ENCODE measurements at places on chromosomes 4 and X.

DNA sequence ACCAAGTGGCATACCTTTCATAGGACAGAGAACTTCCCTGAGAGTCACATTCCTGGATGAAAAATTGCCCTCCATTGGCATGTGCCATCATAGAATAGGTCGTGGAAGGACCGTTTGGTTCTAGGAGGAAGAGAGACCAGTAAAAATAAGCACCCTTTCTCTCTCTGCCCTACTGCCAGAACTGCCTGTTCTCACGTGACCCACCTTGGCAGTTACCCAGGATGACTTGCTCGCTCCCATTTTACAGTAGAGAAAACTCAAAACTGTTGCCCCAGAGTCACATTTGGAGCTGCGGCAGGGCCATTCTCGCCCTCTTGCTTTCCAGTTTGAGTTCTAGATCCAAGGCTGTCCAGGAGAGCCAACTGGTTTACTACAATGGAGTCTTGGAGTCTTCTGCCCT lies 1.1 kb upstream of the NLGN3 start:
- no peak for DNase-seq

DNA sequence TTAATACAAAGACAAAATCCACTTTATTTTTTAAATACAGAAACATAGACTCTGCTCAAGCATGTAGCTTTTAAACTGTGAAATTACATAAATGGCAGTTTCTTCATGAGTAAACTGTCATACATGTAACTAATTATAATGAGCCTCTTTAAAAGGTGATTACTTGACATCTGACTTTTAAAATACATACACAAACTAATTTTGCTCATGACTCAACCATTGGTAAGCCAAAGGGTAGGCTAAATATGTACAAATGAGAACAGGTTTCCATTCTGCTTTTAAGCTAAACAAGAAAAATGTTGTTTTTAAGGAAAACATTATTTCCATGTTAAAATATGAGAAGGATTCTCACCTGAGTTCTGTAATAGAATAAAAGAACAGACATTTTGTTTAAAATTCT lies 27.9 kb downstream of the CAMK2D start:
- DNase-seq: no peak

GRCh38 chr4:58658701-58659100 lies 1548.5 kb upstream of the IGFBP7 start:
- DNase-seq: no peak

DNA sequence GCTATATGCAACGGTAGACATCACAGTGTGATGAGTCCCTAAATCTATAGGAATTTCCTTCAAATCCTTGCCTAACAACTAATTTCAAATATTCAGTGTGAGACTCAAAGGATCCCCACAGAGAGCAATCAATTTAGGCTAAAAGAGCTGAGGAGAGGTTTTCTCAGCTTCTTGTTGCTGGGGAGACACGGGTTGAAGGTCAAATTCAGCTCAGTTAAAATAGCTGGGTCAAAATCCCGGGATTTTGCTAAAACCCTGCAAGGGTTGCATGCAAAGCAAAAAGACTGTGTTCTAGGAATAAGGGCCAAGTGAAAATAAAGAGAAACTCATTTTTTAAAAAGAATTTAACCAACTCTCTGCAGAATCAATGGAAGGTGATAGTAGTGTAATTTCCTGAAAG lies 1073.4 kb downstream of the NLGN4X start:
- no peak for DNase-seq

- no peak for DNase-seq
These were observed 145.6 kb upstream of the SCML1 start for GRCh38 chrX:17591741-17592110.

DNA sequence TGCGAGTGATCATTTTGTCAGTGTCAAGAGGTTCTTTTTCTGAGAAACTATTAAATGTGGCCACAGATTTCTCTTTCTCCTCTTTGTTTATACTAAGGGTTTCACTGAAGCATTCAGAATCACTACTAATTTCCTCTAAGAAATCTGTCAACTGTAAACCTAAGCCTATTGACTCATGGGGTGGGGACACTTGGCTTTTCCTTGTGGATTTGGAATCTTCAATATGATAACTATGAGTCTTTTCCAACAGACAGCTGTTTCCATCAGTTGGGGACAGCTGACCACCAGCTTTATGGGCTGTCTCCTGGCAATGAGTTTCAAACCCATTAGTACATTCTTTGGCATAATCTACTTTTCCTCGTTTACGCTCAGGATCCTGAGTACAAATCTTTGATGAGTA lies 13.8 kb downstream of the PGRMC1 start:
- DNase-seq: no peak

DNA sequence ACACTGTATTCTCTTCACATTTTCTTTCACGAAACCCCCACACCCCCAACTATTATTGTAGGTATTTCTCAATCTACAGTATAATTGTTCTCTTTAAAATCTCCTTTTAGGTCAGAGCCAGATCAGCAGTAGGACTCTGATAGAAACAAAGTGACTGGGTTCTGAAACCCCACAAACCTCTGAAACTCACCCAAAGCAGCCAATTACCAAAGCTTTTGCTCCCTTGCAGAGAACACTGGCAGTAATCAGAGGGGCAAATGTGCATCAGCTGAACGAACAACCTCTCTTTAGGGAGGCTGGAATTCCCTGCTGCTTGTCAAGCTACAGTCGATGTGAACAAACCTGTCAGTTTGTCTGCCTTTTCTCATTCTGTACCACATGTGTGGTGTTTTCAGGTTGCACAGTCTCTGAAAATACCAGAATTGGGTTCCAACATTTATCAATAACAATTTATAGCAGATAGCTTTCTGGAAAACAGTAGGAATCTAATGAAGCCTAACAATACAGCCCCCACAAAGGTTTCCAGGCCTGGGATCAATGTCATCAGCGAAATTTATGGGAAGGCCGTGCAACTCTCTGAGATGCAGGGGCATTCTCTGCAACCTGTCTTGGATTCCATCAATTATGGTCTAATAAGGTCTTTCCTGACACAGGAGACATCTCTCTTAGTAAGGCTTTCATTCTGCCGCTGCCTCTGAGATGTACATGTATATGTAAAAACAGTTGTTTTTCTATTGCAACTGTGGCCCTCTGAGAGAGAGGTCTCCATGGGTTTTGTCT lies 395.9 kb downstream of the GPAT3 start:
- no peak for DNase-seq

DNA sequence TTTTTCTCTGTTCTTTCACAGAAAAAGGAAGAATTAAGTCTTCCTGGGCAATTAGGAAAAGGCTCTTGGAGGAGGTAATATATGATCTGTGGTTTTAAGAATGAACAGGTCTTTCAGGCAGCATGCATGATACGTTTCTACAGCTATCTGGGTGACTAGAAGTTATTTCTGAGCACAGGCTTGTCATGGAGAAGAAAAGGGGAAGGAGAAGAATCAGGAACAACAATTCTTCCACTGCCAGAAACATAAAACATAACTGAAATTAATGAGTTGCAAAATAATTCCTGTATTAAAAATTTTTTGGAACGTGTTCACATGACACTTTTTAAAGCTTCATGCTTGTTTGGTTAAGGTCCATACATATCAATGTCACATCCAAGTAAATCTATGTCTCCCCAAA lies 17.7 kb upstream of the STIM2 start:
- DNase-seq: no peak

DNA sequence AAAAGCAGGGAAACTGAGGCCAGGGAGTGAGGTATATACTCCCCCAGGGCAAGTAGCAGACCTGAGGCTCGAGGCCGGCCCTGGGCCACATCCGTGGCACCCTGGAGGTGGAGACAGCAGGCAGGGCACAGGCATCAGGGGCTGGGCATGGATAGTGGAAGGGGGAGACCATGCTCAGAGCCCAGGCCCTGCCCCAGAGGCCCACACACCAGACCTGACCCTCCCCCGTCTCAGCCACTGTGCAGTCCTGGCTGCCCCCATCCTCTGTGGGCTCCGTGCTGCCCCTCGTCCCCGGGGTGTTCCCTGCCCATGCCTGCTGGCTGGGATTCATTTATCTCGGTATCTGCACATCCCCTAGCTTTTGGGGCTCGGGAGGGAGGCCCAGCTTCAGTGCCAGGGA lies 103.1 kb upstream of the NKX1-1 start:
- DNase-seq: no peak

DNA sequence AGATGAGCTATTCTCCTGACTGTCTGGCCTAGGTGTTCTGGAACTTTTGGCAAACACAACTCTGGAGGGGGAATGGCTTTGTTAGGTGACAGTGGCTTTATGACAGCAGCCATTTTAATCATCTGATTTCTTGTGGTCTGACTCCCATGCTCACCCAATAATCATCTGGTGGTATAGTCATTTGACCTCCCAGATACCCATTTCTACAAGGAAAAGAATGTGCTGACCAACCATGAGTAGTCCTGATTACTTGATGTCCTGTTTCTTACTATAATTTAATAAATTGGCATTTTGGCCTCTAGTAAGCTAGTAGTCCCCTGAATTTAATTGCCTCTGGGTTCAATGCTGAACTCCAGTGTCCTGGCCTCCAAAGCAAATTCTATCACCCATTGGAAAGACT lies 109.9 kb upstream of the DUSP21 start:
- no peak for DNase-seq

DNA sequence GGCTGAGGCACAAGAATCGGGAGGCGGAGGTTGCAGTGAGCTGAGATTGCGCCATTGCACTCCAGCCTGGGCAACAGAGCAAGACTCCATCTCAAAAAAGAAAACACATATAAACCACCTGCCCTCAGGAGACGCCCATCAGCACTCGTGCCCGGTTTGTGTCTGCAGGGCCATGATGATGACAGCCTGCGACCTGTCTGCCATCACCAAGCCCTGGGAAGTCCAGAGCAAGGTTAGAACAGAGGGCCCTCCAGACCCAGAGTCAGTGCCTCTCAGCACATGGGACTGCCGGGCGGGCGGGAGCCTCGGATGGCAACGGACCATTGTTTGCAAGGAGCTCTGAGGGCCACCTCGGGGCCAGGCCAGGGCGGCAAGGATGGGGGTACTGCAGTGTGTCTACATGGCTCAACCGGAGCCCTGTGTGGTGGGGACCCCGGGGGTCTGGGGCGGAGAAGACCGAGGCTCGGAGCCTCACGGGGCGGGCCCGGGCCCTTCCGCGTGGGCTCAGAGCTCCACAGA lies 9.3 kb downstream of the ATP5ME start:
- no peak for DNase-seq

DNA sequence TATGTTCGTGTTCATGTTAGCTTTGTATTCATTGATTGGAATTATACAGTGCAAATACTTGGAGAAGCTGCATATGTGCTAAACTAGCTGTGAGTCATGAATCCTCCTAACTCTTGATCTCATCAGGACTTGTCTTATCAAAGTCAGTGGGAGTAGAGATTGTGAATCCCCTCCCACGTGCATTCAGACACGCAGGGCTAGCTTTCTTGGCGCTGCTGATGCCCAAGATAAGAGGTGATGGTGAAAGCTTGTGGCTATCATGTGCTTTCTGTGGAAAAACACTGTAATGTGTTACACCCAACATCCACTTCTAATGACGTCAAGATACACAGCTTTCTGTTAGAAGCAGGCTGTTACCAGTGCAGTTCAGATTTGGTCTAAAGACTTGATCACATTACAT lies 348.7 kb upstream of the HAND2 start:
- no peak for DNase-seq

DNA sequence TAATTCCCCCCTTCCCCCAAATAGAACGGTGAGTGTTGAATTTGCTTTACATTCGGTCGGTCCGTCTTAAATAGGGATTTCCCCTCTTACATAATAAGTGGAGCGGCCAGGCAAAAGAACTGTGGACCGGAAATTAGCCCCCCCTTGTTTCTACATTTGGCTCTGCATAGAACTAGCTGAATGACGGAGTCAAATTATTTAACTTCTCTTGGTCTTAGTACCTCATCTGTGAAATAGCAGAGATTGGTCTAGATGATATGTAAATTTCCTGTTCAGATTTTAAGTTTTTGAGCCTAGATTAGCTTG lies 1.3 kb downstream of the SPATA18 start:
- no peak for DNase-seq

- DNase-seq: no peak
These were observed 150.1 kb downstream of the COMMD8 start for GRCh38 chr4:47313384-47313783.

DNA sequence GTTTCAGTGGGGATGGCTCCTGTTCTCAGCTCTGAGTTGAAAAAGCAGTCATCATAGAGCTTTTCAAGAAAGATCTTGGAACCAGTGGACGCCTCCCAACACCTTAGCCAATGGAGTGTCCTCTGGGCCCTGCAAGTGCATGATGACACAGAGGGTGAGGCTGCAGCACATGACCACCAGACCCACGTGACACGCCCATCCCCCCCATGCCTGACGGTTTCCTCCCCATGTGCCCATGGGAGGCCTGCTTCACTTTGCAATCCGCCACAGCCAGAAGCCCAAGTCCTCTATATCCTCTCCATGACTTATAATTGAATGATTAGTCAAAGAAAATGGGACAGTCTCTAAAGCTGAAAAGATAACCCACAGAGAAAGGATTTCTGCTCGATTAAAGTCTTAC lies 187.0 kb downstream of the AFAP1 start:
- no peak for DNase-seq

GRCh38 chr4:25861951-25862410 lies 807 bp downstream of the SEL1L3 start:
- peak; percentile 45 for DNase-seq

GRCh38 chr4:48193096-48193836 lies 59.2 kb upstream of the TXK start:
- DNase-seq: no peak

- no peak for DNase-seq
These were observed 28.3 kb downstream of the TXLNG start for GRCh38 chrX:16814597-16814996.

DNA sequence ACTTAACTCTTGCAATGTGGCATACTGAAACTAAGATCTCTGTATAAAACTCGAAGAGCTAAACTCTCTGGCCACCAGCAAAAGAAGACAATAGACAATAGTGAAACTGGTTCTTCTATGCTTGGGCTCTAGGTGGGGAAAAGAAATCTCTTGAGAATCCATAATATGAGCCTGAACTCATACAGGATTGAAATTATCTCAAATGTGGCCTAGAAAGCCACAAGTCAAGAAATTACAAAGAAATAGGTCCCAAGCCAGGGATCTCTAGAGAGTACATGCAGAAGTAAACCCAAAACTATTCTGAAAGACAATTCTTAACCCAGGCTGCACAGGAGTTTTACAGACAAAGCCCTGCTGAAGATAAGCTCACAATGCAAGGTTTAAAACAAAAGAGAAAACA lies 127.4 kb downstream of the ANAPC10 start:
- DNase-seq: no peak

GRCh38 chr4:105725623-105726022 lies 17.0 kb downstream of the GSTCD start:
- DNase-seq: no peak

- no peak for DNase-seq
These were observed 816.1 kb downstream of the CCSER1 start for GRCh38 chr4:90943311-90943710.

- DNase-seq: no peak
These were observed 44.3 kb upstream of the FAM9A start for GRCh38 chrX:8845469-8845868.

Data from activated T-cell treated with anti-CD3 and anti-CD28 coated beads, Interleukin-2, amount 50 U/mL, for 1 hour (primary cell).